ENCODE measurements at places on chromosomes 3 and 15. TPM values are rescaled to one million over a fixed set of nuclear protein-coding genes. Genes with fewer than 3 reads are reported as not detected.

DNA sequence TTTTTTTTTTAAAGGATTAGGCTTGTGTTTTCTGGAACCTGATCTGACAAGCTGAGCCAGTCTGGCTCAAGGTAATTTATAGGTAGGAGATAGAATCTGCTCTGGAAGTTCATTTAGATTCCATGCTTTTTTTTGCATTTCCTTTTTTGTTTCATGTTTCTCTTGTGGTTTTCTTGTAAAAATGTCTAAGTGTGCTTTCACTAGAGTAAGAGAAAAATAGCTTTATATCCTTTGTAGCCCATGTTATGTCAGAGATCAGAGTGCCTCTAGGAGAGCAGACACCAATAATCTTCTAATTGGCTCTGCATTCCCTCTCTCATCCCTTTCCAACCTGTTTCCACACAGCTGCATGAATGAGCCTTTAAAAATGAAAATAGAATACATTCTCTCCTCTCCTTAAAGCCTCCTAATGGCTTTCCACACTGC, 389.8 kb upstream of the KCNMB2 start:
- H3K4me3 ChIP-seq, result no peak overlapping the region
- DNase-seq, result no peak
- H3K27ac ChIP-seq, result no peak overlapping the region
- H3K27me3 ChIP-seq, result no peaks in the 10 kb centered on the region

GRCh38 chr3:174197416-174197815, 661.7 kb upstream of the NAALADL2 start:
- no peak for DNase-seq
- H3K4me3 ChIP-seq, result no peak overlapping the region
- no peaks in the 10 kb centered on the region for H3K36me3 ChIP-seq
- H3K27ac ChIP-seq, result no peak overlapping the region

GRCh38 chr15:29756358-29757267, 65.7 kb downstream of the TJP1 start:
- no peaks in the 10 kb centered on the region for H3K27me3 ChIP-seq
- no peak overlapping the region for H3K27ac ChIP-seq

- no peaks in the 10 kb centered on the region for H3K36me3 ChIP-seq
- no peak overlapping the region for H3K4me3 ChIP-seq
- H3K27me3 ChIP-seq, result no peaks in the 10 kb centered on the region
- no peak overlapping the region for H3K27ac ChIP-seq
- DNase-seq, result no peak
Observed at GRCh38 chr15:34297059-34297458, 40.5 kb downstream of the SLC12A6 start.

The STRIT1 gene
- total RNA-seq, result not detected

The SNAPC5 gene
- 55.5 TPM for total RNA-seq

The PPP1R2 gene
- 109 TPM for total RNA-seq

The SLC28A1 gene
- not detected for total RNA-seq

All from CD8-positive, alpha-beta memory T cell (primary cell).